ENCODE measurements at places on chromosomes 2 and 18. TPM values are rescaled to one million over a fixed set of nuclear protein-coding genes. Genes with fewer than 3 reads are reported as not detected.

Gene OSBPL6
- 6.7 TPM for total RNA-seq

Gene VWC2L
- not detected for total RNA-seq

Gene PXDN
- total RNA-seq = 560 TPM

Gene NPHP1
- 4.6 TPM for total RNA-seq

Gene MAP2
- 23.2 TPM for total RNA-seq

Gene ATG16L1
- 36.7 TPM for total RNA-seq

Gene ZEB2
- total RNA-seq = 16.7 TPM

Gene FRZB
- total RNA-seq = under 0.01 TPM

Gene SIGLEC15
- total RNA-seq = 0.19 TPM

Gene OBSL1
- 18.5 TPM for total RNA-seq

Gene RAB31
- total RNA-seq = 33.6 TPM

Gene AQP12A
- not detected for total RNA-seq

Gene NT5DC4
- total RNA-seq = not detected

Gene VIT
- 1.3 TPM for total RNA-seq

Gene CNGA3
- total RNA-seq = not detected

Gene GCKR
- total RNA-seq = 3.2 TPM

Gene PHOSPHO2
- total RNA-seq = 3.6 TPM

Gene ATP6V1C2
- total RNA-seq = under 0.01 TPM

Gene GPBAR1
- 0.10 TPM for total RNA-seq

Gene SOWAHC
- total RNA-seq = 6.2 TPM
